SK-MEL-5 (cell line): ENCODE measurements at places on chromosomes 5 and 9. TPM values are rescaled to one million over a fixed set of nuclear protein-coding genes. Genes with fewer than 3 reads are reported as not detected.

- peak; percentile 96 for DNase-seq
These were observed 11.1 kb upstream of the SHOC1 start for GRCh38 chr9:111805830-111806241.

DNA sequence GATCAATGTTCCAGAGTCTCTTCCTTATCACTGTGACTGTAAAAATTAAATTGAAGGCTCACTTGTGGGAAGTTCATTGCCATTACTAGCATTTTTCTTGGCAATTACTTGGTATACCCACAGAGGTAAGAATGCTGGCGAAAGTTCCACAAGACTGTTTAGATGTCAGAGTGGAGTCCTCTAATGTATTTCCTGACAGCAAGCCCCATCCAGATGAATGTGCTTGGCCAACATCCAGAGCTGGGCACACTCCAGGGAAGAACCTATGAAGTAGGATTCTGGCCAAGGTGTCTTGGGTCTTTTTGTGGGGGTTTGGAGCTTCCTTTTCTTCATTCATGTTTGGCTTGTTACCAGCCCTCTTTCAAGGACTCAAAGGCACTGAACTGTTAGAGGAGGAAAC, 473.6 kb downstream of the DMAC1 start:
- DNase-seq: no peak

GRCh38 chr5:150052956-150053712, 33.2 kb downstream of the CSF1R start:
- DNase-seq: no peak

DNA sequence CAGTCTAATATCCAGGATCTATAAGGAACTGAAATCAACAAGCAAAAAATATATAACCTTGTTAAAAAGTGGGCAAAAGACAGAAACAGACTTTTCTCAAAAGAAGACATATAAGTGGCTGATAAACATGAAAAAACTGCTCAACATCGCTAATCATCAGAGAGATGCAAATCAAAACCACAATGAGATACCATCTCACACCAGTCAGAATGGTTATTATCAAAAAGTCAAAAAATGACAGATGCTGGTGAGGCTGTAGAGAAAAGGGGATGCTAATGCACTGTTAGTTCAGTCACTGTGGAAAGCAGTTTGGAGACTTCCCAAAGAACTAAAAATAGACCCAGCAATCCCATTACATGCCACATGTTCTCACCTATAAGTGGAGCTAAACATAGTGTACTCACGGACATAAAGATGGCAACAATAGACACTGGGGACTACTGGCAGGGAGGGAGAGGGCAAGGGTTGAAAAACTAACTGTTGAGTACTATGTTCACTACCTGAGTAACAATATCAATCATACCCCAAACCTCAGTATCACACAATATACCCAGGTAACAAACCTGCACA, 11.7 kb upstream of the TSSK1B start:
- no peak for DNase-seq

- DNase-seq: no peak
These were observed 107.6 kb upstream of the CPEB4 start for GRCh38 chr5:173780235-173781234.

DNA sequence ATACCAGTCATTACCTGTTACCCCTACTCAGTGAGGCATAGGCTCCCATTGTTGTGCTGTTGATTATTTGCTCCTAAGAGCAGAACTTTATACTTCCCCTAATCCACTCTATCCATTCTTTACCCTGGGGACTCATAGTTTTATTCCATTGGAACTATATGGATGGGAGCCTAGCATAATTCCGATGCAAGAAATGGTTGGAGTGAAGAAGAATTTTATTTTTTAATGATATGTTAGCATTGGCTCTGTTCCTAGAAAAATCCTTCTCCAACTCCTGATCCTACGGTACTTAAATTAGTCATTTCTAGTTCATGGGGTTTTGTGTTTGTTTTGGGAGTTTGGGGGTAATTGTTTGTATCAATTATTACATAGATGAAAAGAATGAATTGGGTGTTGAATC, 191.5 kb downstream of the GOLPH3 start:
- DNase-seq: no peak

DNA sequence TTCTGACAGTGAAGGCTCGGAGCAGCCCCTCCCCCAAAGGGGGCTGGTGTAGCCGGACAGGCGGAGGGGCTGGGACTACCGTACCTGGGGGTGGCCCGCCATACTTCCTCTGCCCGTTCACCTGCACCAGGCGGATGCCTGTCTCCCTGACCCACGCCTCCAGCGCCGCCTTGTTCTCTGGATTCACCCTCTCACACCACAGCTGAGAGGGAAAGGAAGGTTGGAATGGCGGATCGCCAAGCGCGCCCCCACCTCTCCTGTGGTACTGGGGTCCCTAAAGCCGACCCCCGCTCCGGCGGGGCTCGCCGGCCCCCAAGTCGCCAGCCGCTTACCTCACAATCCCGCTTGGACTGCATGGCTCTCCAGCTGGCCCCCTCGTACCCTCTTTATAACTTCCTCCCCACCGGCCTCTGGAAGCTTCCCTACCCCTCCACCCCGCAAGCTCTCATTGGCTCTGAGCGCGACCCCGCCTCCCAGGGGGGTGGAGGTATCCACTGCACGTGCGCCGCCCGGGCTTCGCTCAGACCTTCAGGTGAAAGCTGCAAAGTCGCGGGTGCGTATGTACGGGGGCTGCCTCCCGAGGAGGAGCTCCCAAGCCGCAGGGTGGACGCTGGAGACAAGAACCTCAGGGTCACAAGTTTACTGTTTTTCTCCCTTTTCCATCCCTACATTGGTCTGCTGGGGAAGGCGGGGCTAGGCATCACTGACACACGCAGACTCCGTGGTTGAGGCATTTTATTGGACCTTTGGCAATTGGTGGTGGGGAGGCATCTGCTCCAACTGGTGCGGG, at the start of gene DND1:
Gene DND1 (minus strand): TSS at position 390 of the 790 bp plus-strand sequence. CDS start 34 bp downstream, at position 356.
- no peak for DNase-seq

DNA sequence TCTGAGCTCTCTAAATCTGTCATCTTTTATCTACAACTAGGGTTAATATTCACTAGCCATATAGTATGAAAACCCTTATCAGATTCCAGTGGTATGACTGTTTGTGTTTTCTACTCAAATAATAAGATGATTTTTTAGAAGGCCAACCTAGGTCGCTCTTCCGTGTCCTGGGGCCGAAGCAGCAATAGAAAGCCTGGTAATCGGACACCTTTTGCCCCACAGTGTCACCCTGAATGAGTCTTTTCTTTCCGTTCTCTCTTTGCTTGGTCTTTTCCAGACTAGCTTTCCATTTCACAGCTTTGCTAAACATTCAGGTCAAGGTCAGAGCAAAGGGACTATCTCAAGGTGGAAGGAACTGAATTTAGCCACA, 243.3 kb upstream of the ANKRD55 start:
- DNase-seq: peak; percentile 61

DNA sequence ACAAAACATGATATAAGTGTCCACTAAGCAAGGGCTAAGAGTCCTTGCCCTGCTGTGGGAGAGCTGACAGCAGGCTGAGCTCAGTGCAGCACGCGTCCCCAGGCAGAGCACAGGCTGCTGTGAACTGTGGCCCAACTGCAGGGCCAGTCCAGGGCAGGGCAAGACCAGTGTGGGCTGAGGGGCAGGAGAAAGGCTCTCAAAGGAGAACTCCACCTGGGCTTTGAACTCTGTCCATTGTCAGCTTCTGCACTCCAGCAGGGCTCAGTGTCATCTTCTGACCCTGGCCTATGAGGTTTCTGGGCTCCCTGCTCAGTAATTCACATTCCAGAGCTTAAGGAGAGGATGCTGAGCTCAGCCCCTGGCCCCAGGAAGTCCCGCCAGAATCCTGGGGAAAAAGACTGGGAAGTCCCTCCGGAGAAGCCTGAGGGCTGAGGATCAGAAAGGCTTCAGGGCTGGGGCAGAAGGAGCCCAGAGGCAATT, 37.4 kb downstream of the LHFPL2 start:
- DNase-seq: no peak

DNA sequence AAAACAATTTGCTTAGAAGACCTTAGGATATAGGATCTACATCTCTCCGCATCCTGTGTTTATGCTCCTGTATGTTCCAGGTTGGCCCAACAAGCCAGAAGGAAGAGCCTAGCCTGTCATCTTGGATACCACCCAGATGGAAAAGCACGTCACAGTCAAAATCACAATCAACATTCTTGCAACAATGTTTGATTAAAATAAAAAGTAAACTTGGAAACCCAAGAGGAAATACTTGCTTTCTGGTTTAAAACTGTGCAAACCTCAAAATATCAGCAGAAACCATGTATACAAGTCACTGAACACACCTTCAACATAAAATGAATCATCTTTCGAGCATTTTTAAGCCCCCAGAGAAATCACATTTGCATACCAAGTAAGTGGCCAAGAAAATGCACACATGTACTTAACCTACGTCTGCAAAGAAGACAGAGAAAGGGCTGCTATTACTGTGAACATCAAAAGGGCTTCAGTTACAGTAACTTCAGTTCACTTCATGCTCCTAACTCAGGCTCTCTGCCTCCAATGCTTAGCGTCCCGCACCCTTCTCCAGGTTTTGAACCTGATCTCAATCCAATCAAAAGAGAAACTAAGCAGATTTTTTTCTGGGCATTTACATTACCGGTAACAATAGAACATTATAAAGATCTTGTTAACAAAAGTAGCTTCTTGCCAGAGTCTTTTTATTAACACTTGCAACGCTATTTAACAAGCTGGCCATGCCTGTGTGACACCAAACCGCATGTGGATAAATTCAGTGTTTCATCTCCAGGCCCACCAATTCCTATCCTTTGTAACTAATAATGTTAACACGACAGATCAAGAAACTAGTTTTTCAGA, 1.3 kb downstream of the ENC1 start:
- DNase-seq: no peak

GRCh38 chr9:107650321-107650720, 160.8 kb upstream of the KLF4 start:
- no peak for DNase-seq

GRCh38 chr9:13860019-13860418, 453.9 kb downstream of the NFIB start:
- no peak for DNase-seq

DNA sequence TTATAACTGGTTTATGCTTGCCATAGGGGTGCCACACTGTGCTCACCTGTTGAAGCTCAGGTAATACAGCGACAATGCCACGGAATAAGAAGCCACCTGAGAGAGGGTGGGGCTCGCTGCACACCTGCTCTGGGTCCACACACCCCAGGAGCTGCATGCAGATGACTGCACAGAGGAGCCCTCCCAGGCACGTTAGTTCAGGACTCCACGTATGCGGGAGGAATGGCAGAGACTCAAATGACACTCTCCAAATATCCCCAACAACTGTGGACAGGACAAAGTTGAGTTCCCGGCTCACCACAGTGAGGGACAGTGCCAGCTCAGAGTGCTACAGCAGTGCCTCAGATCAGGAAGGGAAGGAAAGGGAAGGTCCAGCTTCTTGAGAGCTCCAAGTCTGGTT, 5.8 kb upstream of the FCN1 start:
- no peak for DNase-seq

DNA sequence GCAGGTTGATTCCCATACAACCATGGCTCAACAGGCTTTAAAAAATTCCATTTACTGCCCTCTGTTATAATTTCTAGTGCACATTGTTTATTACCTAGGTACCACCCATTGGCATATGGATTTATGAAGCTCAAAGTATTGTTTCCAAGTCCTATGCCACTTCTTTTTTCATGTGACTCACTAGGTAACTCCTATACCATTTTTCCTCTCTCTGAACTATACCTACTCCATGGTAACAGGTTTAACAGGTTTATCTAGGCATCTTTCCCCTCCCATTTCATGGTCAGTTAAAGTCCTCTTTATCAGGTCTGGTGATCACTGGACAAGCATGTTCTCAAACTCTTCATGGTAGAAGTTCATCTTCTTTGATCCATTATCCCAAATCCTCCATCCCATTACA, 49.6 kb upstream of the ABCA1 start:
- no peak for DNase-seq

DNA sequence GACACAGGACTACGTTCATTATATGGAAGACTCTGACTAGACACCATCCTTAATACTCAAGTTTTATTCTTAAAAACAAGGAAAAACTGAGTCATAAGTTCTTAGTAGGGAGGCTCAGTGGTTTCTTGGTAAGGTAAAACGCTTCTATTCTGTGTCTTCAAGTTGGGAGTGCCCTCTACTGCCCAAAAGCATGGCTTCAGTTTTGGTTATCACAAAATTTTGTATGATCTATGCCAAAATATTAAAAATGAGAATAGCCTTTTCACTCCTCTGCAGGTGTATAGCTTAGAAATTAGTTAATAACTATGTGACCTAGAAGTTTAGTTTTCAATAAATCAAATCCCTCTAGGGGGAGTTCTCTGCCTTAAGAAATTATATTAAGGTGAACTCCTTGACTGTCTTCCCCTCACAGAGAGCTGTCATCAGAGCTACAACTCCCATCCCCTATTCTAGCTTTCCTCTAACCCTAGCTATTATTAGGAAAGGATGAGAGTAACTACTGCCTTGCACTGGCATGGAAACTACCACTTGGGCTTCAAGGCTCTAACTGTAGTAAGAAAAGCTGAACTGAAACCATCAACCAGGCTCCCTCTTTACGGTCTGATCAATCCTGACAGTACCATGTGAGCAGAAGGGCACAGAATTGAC, 189.7 kb downstream of the GNAQ start:
- peak; percentile 42 for DNase-seq

DNA sequence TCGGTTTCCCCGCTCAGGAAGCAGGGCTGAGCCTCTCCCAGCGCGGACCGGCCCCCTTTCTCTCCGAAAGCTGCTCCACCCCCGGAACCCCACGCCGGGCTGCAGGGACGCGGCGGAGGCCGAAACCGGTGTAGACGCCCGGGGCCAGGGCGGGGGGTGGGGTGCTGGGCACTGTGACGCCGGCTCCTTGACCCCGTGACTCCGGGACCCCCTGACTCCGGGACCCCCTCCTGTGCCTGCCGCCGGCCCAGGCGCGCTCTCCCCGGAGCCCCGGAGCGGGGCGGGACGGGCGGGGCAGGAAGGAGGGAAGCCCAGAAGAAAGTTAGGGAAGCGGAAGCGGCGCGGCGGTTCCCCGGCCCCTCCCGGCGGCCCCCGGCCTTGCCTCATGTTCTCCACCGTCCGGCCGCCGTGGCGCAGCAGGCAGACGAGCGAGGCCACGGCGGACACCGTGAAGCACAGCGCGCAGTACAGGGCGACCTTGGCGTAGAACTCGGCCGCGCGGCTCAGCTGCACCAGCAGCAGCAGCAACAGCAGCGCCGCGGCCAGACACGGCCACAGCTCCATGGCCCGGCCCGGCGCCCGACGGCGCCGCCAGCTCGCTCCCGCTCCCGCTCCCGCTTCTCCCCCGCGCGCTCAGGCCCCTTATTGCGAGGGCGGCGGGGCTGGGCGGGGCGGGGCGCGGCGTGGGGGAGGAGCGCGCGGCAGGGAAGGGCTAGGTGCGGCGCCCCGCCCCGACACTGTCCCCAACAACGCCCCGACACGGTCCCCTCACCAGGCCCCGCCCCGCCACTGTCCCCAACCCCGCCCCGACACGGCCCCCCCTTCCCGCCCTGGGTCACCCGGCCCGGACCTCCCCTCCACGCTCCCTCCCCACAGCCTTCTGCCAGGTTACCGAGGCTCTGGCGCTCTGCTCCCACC, at the start of gene AGPAT2:
Gene AGPAT2 (minus strand): TSS at position 664 of the 918 bp plus-strand sequence. CDS start 100 bp downstream, at position 564.
- DNase-seq: peak; percentile 46

The SH3TC2 gene
- total RNA-seq: 21.8 and 22.1 TPM in 2 replicates

The TEK gene
- total RNA-seq: not detected in 2 replicates

The RNF183 gene
- total RNA-seq: not detected in 2 replicates

The NEUROG1 gene
- total RNA-seq: not detected in 2 replicates

The CYSRT1 gene
- 0.21 and 0.59 TPM in 2 replicates for total RNA-seq

The YTHDC2 gene
- 15.3 and 16.3 TPM in 2 replicates for total RNA-seq

The OBP2B gene
- total RNA-seq: not detected in 2 replicates

The PCDHB9 gene
- 0.05 and 0.90 TPM in 2 replicates for total RNA-seq

The MCTP1 gene
- total RNA-seq: 39.3 and 48.2 TPM in 2 replicates

The TEX48 gene
- total RNA-seq: not detected in 2 replicates
